HepG2 (cell line): ENCODE measurements at places on chromosomes 13 and 19.

DNA sequence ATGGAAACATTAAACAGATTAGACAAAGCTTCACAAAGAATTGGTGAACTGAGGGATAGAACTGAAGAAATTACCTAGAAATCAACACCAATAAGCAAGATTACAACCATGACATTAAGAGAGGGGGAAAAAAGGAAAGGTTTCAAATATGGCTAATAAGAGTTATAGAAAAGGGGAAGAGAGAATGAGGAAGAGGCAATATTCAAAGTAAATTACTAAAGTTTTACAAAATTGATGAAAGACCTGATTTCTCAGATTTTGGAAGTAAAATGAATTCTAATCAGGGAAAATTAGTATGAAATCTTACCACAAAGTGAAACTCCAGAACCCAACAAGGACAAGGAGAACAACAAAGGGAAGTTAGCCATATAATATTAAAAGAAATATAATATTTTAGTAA lies 187.4 kb downstream of the NBEA start:
- DNase-seq = no peak

GRCh38 chr13:47904241-47904640 lies 96.8 kb downstream of the SUCLA2 start:
- no peak for DNase-seq

- no peak for DNase-seq
Measured at GRCh38 chr13:90403330-90404082, 944.0 kb upstream of the MIR17HG start.

DNA sequence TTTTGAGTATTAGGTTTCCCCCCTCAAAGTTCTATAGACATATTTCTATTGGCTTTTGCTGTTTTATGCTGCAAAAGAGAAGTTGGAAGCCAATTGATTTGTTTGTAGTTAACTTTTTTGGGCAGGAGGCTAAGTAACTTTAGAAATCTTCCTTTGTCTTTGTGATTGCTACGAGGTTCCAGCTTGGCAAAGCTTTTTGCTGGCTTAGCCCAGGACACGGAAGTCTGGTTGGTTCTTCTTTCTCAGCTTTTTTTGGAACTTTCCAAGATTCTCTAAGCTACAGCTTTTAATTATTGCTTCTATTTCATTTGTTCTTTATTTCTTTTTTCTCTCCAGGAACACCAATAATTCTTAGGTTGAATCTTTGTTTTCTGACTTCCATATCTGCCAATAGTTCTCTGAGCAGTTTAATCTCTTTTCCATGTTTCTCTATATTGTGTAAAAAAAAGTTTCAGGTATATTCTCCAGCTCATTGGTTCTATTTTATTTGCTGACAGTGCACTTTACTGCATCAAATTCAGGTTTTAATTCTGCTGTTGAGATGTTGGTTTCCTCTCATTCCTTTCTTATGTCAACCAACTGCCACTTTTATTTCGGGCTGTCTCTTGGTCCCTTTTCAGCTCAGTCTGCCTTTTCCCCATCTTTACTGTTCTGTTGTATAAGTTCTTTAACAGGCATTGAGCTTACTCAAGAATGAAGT lies 27.8 kb downstream of the MBNL2 start:
- DNase-seq = no peak
